Natural killer cell treated with Interleukin-12 subunit alpha and Interleukin-12 subunit beta and Interleukin-15 and Interleukin-18, amount 100 ng/mL, for 72 hours (primary cell): ENCODE measurements at places on chromosomes 2 and 18. TPM values are rescaled to one million over a fixed set of nuclear protein-coding genes. Genes with fewer than 3 reads are reported as not detected.

- DNase-seq, result no peak
Observed at GRCh38 chr2:221958224-221958623, 340.6 kb downstream of the PAX3 start.

The GCFC2 gene
- total RNA-seq, result 13.5 TPM

The HNRNPA3 gene
- total RNA-seq, result 282 TPM

The GPR55 gene
- total RNA-seq, result 0.26 TPM

The LAMA3 gene
- 0.10 TPM for total RNA-seq

GRCh38 chr2:152646775-152647174 lies 70.5 kb downstream of the PRPF40A start:
- no peak for DNase-seq

- DNase-seq, result no peak
Observed at GRCh38 chr18:32401621-32402020, 69.1 kb downstream of the GAREM1 start.

The IL36A gene
- total RNA-seq, result not detected

The UGT1A5 gene
- not detected for total RNA-seq
